ENCODE measurements at places on chromosomes 1 and 21.

GRCh38 chr1:6239950-6240768 is 3.8 kb upstream of the HES3 start:
- no peak for DNase-seq

DNA sequence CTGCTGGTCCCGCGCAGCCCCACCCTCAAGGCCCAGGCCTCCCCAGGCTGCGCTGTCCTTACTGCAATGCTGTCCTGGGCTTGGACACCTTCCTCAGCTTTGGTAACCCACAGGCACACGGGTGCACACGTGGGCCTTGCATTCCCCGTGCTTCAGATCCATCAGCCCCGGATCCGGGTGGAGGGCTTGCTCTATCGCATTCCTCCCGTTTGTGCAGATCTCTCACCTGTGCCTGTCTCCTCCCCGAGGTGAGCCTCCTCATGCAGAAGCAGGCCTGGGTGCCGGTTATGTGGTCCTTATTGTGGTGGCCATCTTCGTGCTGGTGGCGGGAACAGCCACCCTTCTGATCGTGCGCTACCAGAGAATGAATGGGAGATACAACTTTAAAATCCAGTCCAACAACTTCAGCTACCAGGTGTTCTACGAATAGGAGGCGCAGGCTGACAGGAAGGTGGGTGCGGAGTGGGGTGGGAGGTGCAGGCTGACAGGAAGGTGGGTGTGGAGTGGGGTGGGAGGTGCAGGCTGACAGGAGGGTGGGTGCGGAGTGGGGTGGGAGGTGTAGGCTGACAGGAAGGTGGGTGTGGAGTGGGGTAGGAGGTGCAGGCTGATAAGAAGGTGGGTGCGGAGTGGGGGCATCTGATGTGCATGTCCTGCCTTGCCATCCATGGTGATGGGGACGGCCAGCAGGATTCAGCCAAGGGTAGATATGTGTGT is 66.2 kb downstream of the UMODL1 start:
- no peak for DNase-seq

DNA sequence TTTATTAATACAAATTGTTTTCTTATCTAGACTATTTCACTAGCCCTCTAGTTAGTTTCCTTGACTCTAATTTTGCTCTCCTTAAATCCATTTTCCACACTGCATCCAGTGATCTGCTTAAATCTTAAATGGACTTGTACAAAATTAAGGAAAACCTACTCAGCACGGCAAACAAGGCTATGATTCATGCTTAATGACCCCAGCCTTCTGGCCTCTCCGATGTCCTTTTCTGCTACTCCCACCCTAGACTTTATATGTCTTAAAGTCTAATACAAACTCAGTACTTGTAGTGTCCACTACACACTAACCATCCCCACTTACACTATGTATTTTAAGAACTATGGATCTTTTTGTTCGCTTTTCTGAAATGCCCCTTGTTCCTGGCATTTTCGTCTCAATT is 2.2 kb downstream of the TMED5 start:
- DNase-seq, result no peak

- no peak for DNase-seq
Observed at GRCh38 chr1:214565310-214565709, 13.9 kb upstream of the PTPN14 start.

- no peak for DNase-seq
Observed at GRCh38 chr1:236768601-236769000, 26.5 kb upstream of the MTR start.

- DNase-seq, result no peak
Observed at GRCh38 chr1:197200272-197200899, 53.9 kb upstream of the ASPM start.

- no peak for DNase-seq
Observed at GRCh38 chr21:45187646-45188045, 100.0 kb downstream of the POFUT2 start.

DNA sequence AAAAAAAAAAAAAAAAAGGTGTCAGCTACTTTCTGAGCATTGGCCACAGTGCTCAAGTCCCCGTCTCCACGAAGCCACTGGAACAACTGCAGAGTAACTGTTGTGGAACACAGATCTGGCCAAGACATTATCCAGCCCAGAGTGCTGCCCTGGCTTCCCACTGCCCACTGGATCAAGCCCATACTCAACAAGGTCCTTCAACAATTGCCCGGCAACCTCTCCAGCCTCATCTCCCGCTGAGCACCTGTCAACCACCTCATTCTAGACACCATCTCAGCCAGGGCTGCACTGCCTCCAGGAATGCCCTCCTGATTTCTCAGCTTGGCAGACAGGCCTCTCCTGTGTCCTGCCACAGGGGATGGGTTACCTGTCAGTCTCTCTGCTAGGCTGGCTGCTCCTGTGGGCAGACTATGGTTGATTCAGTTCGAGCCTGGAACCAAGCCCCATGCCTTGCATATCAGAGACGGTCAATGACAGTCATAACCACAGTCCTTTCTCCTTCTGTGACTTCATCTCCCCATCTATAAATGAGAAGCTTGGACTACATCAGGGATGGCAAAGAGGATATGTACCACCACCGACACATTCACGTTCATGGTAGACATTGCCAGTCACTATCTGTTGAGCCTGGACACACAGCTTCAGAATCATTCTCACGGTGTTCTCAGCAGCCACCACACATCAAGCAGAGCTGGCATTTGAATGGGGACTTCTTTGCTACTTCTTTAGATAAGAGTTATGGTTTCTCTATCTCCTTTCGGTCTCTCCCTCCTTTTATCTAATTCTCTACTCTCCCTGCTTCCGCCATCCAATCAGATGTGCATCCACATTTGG is 76.9 kb downstream of the MRPL37 start:
- DNase-seq, result no peak

DNA sequence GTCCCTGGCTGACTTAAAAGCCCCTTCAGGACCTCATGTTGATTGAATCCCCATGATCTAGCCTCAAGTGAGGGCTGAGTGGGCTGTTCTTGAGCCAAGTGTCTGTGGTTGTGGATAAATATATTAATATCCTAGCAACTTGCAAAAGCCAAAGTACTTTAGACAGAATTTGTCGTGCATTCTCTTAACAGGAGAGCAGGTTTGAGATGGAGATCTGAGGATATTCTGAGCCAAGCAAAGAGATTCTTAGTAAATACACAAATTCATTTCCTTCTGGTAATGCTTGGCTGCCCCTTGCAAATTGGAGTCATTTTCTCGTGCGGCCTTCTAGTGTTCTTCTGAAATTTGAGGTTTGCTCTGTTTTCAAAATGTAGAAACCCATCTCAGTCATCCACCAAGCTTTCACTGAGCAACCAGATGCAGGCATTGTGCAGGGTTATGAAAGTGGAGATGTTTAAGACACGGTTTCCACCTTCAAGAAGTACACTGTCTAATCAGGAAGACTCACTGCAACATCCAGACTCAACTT is 242.1 kb upstream of the JUN start:
- DNase-seq, result no peak

- no peak for DNase-seq
Observed at GRCh38 chr1:66276218-66276617, 257.7 kb upstream of the SGIP1 start.

DNA sequence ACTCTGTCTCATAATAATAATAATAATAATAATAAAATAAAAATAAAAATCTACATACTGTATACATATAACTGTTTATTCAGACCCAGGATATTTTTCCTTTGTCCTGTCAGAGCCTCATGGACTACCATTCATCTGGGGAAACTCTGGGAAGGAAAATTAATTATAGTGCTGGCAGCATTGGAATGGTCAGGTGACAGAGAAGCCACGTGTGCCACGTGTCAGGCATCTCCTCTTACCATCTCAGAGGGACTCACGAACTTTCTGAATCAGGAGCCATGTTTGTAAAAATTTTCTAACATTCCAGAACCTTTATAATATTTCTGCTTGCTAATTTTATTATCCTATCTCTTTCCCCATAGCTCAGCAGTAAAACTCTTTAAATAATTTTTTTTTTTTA is 97.8 kb upstream of the HNRNPU start:
- no peak for DNase-seq

- no peak for DNase-seq
Observed at GRCh38 chr1:109895720-109896504, 14.7 kb upstream of the CSF1 start.

- DNase-seq, result peak; percentile 18
Observed at GRCh38 chr1:27356619-27357280, 10.0 kb downstream of the MAP3K6 start.

GRCh38 chr1:29845910-29846309 is 609.6 kb downstream of the PTPRU start:
- no peak for DNase-seq

- no peak for DNase-seq
Observed at GRCh38 chr1:70090141-70090540, 115.2 kb downstream of the LRRC40 start.

DNA sequence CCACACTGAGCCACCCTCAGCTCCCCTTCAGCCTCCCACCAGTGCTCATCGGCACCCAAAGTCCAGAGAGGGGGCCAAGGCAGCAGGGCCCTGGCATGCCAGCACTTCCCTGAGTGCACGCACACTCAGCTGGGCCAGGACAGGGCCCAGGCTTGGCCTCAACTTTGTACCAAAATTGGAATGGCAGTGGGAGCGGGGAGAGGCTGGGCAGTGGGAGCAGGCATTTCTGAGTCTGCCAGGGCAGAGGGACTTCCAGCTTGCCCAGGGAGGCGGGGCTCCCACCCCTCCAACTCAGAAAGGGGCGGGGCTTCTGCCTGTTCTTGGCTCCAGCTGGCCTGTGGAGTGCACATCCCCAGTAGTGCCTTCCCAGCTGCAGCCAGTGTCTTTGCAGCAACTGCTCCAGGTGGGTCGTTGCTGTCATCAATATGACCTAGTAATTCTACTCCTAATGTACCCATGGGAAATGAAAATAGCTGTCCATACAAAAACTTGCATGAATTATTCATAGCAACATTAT is 10.3 kb upstream of the SNX7 start:
- DNase-seq, result no peak

DNA sequence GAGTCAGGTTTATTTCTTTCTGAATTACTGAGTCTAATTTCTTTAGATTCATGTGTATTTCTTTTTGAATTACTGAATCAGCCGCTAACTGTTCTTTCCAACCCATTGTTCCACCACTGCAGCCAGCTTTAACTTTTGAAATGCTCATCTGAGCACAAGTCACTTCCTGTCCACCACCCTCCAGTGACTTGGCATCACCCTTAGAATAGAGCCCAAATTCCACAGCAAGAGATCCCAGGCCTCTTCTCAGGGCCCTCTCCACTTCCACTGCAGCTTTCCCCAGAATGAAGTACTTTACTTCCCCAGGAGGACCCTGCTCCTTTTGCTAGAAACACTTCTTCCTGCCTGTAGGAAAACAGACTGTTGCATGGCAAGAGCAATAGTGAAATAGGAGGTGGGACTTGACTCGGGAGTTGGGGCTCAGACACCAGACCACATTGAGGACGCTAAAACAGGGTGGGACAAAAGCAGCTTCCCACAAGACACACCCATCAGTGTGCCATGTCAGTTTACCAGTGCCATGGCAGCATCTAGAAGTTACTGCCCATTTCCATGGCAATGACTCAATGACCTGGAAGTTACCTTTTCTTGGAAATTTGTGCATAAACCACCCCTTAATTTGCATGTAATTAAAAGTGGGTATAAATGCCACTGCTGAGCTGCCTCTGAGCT is 56.5 kb upstream of the ADAR start:
- DNase-seq, result no peak

DNA sequence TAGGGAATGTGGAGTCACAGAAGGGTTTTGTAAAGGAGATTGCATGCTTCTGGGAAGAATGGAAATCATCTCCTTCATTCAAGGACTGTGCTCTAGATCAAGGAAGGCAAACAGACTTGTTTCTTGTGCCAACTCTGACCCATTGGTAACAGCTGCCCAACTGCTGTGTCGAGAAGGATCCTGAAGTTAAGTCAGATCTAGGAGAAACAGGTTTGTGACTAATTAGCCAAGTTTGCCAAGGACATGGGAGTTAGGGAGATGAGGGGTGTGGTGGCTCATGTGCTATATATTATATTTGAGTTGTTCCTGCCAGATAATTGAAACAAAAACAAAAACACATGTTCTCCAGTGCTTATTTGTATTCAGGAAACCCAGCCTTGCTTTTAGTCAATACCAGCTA is 251.2 kb upstream of the USP24 start:
- no peak for DNase-seq

GRCh38 chr1:97157991-97158390 is 436.4 kb downstream of the PTBP2 start:
- DNase-seq, result no peak

DNA sequence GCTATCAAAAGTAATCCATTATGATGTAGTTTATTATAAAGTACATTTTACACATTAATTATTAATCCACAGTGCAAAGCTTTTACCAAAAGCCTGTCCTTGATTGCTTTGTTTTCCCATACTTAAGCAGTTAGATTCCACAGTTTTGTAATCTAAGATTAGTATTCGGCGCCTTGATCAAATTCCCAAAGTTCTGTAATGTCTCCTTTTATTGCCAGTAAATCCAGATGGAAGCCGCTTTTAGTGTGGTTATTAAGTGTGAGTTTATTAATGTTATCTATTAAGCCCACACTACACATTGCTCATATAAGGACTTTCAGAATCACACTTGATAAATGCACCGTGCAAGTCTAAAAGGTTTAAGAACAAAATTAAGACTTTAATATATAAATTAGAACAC is 199.2 kb upstream of the PKN2 start:
- no peak for DNase-seq

DNA sequence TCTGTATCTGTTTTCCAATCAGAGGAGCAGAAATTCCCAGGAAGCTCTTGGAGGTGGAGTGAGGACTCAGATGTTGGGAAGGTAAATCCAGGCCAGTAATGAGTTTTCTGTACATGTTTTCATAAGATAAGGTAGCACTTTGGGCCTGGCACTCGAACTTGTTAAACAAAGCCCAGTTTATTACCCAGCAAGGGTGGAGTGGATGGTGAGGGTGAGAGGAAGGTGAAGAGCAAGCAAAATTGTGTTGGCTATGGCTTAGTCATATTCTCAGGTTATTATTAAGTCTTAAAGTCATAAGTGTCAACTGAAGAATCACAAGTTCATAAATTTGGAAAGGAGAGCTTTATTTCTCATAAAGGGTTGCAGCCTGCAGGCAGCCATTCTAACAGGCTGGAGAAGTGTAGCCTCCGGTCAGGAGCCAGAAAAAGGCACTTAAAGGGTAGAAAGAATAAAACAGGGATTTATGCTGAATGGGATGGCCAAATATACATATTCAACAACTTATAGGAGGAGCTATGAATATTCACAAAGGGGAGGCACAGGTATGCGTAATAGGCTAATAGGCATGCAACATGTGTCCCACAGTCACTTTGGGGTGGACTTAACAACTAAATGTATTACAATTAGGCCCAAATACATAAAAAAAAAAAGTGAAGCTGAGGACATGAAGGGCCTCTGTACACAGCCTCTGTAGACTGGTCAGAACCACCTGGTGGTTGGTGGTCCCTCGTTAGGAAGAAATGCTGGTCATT is 523.9 kb downstream of the LMO4 start:
- no peak for DNase-seq

- DNase-seq, result no peak
Observed at GRCh38 chr1:92488416-92488815, 1.7 kb upstream of the GFI1 start.

DNA sequence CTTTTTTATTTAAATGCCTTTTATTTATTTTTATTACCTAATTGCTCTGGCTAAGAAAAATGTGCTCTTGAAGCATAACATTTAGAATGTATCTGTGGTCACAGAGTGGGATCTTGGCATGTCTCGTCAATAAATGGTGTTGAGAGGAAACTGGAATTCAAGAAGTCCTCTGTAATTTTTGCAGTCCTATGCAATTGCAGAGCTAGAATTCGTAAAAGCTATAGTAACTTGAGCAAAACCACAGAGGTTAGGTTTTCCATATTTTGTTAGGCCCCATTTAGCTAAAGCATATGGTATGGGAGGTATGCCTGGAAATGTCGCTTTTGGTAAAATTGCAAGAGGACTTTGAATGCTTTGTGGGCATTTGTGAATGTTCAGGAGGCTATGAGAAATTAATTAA is 466.7 kb upstream of the NFIA start:
- no peak for DNase-seq

GRCh38 chr1:224456637-224456953 is 22.0 kb upstream of the WDR26 start:
- no peak for DNase-seq
